HCT116 (cell line): ENCODE measurements at places on chromosomes 3 and 15. TPM values are rescaled to one million over a fixed set of nuclear protein-coding genes. Genes with fewer than 3 reads are reported as not detected.

CHRNA3 gene
- not detected for total RNA-seq

GRCh38 chr3:72386327-72387000 is 461.8 kb downstream of the SHQ1 start:
- no peak overlapping the region for H3K4me3 ChIP-seq
- no peaks in the 10 kb centered on the region for H3K27me3 ChIP-seq
- no peak overlapping the region for H3K27ac ChIP-seq
- no peak for DNase-seq
- H3K4me1 ChIP-seq, result no peaks in the 10 kb centered on the region

DNA sequence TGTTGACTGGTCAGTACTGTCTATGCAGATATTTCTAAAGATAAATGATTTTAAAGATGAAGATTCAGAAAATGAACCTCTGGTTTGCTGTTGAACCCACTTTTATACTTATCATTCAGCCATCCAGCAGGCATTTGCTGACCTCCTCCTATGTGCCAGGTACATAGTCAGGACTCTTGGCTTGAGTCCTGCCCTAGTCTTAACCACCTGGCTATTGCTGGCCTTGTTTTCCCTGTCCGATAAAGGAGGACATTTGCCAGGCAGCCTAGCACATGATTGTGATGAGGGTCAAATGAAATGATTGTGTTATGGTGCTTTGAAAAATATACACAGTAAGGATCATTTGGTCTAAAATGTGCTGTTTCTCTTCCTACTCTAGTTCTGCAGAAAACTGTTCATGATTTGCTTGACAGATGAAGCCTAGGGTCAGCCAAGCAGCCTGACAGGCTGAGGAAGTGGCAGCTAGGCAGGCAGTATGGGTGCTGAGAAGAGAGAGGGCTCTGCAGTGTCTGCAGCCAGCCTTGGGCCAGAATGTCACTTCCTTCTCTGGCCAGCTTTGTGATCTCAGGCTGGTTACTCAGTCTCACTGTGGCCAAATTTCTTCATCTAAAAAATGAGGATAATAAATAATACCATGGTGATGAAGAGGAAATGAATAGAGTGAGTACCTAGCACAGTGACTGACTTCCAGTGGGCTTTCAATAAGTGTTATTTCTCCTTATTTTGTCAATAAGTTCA is 13.8 kb downstream of the EXOSC7 start:
- no peak overlapping the region for H3K4me3 ChIP-seq
- DNase-seq, result no peak
- peaks cover 16% of the 10 kb centered on the region for H3K4me1 ChIP-seq
- H3K27ac ChIP-seq, result no peak overlapping the region

GRCh38 chr15:58770519-58770856 is 614 bp upstream of the MINDY2 start:
- peak overlapping the region; percentile 92 for H3K27ac ChIP-seq
- H3K4me3 ChIP-seq, result peak overlapping the region; percentile 94
- no peaks in the 10 kb centered on the region for H3K27me3 ChIP-seq
- H3K4me1 ChIP-seq, result peaks cover 18% of the 10 kb centered on the region
- H3K36me3 ChIP-seq, result no peaks in the 10 kb centered on the region
- no peak for DNase-seq

PLCL2 gene
- total RNA-seq, result 2.2 TPM

GRCh38 chr15:101048176-101048575 is 129.0 kb downstream of the LRRK1 start:
- H3K4me3 ChIP-seq, result no peak overlapping the region
- no peaks in the 10 kb centered on the region for H3K36me3 ChIP-seq
- H3K4me1 ChIP-seq, result no peaks in the 10 kb centered on the region

GRCh38 chr3:126211569-126211968 is 31.2 kb upstream of the ALDH1L1 start:
- H3K4me3 ChIP-seq, result no peak overlapping the region
- H3K27me3 ChIP-seq, result no peaks in the 10 kb centered on the region
- H3K27ac ChIP-seq, result peak overlapping the region; percentile 52; the same call in 1 of the 2 replicates
- H3K36me3 ChIP-seq, result no peaks in the 10 kb centered on the region

- peaks cover 46% of the 10 kb centered on the region for H3K27me3 ChIP-seq
- no peaks in the 10 kb centered on the region for H3K4me1 ChIP-seq
- H3K27ac ChIP-seq, result no peak overlapping the region
- H3K4me3 ChIP-seq, result no peak overlapping the region
- peak; percentile 37 for DNase-seq
Observed at GRCh38 chr3:179929091-179929529, 107.6 kb downstream of the PEX5L start.

- H3K27ac ChIP-seq, result no peak overlapping the region
- DNase-seq, result no peak
- no peaks in the 10 kb centered on the region for H3K4me1 ChIP-seq
- H3K36me3 ChIP-seq, result no peaks in the 10 kb centered on the region
Observed at GRCh38 chr3:106035619-106036018, 166.8 kb upstream of the CBLB start.

AHSG gene
- 1.6 TPM for total RNA-seq

ENTPD3 gene
- not detected for total RNA-seq

GRCh38 chr3:66592016-66592761 is 91.4 kb upstream of the LRIG1 start:
- H3K4me1 ChIP-seq, result peaks cover 7% of the 10 kb centered on the region; the same call in 1 of the 2 replicates
- no peak for DNase-seq
- no peak overlapping the region for H3K4me3 ChIP-seq
- no peak overlapping the region for H3K27ac ChIP-seq
- 0 out of 2 replicates have a peak, but pooled peaks cover 8% of the 10 kb centered on the region for H3K27me3 ChIP-seq

GRCh38 chr15:65245096-65245856 is 34.0 kb upstream of the CILP start:
- H3K4me1 ChIP-seq, result no peaks in the 10 kb centered on the region
- no peak overlapping the region for H3K4me3 ChIP-seq
- no peaks in the 10 kb centered on the region for H3K27me3 ChIP-seq
- H3K27ac ChIP-seq, result no peak overlapping the region

ITGA11 gene
- not detected for total RNA-seq

LIPC gene
- total RNA-seq, result not detected

GOLGA6L1 gene
- total RNA-seq, result not detected

DNA sequence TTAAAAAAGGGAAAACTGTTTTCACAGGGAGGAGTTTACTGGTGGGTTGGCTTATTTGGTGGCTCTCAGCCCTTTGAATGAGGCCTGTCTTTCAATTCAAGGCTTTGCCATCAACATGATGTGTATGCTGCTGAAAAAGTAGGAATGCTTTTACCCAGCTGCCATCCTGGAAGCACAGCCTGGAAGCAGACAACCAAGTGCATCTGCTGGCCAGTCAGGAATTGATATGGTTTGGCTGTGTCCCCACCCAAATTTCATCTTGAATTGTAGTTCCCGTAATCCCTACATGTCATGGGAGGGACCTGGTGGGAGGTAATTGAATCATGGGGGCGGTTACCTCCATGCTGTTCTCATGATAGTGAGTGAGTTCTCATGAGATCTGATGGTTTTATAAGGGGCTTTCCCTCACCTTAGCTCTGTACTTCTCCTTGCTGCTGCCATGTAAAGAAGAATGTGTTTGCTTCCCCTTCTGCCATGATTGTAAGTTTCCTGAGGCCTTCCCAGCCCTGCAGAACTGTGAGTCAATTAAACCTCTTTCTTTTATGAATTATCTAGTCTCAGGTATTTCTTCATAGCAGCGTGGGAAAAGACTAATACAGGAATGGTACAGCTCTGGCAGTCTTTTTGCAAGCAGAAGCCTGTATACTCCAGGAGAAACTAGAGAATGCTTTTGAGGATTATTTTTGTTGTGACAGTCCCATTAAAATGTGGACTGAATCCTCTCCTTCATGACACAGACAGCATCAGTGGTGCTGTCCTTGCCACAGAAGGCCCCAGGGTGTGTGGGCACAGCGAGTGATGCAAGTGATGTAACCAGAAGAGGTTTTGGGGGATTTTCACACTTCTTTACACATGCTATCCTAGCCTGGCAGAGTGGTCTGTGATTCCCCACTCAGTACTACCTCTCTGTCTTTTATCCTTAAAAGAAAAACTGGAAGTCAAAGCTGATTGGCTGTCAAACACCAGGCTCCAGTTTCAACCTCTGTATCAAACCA is 20.0 kb downstream of the PLCL2 start:
- no peak overlapping the region for H3K27ac ChIP-seq
- H3K27me3 ChIP-seq, result no peaks in the 10 kb centered on the region
- no peaks in the 10 kb centered on the region for H3K36me3 ChIP-seq
- DNase-seq, result no peak
- peaks cover 22% of the 10 kb centered on the region for H3K4me1 ChIP-seq

ANKRD34C gene
- not detected for total RNA-seq

EFL1 gene
- total RNA-seq, result 12.7 TPM

DNA sequence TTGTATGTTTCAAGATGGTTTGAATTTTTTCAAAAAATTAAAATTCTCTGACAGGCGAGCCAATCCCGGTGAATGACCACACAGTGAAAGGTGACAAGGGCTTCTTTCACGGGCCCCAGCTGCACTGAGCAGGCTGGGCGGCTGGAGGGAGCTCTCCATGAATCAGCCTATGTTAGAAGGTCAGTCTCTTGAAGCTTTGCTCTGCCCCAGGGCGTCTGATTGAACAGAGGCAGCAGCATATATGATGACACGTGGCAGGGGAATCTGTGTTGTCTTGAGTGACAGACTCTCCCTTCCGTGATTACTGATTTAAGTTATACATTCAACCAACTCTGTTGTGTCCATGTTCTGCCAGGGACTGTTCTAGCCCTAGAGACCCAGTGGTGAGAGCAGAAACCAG is 51.5 kb downstream of the ISG20 start:
- H3K4me3 ChIP-seq, result no peak overlapping the region
- peaks cover 15% of the 10 kb centered on the region for H3K27me3 ChIP-seq
- no peak overlapping the region for H3K27ac ChIP-seq
- no peaks in the 10 kb centered on the region for H3K36me3 ChIP-seq
- DNase-seq, result no peak
